ENCODE measurements at places on chromosomes 4 and X.

DNA sequence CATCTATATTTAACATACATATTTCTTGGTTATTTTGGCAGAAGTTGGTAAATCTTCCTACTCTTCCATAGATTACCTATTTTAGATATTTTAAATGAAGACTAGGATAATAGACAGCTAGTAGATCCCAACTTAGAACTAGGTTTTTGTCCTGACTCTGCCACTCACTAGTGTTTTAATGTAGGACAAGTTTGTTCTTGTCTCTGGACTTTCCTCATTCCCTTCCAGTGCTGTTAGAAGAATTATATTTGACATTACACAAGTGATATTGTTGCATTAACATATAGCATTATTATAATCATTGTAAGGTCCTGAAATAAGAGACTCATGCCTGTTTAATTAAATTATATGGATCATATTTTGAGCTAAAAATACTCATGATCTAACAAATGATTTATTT, 24.1 kb upstream of the ALB start:
- DNase-seq = no peak

- DNase-seq = no peak
Observed at GRCh38 chr4:28004520-28004919, 1143.9 kb downstream of the STIM2 start.

DNA sequence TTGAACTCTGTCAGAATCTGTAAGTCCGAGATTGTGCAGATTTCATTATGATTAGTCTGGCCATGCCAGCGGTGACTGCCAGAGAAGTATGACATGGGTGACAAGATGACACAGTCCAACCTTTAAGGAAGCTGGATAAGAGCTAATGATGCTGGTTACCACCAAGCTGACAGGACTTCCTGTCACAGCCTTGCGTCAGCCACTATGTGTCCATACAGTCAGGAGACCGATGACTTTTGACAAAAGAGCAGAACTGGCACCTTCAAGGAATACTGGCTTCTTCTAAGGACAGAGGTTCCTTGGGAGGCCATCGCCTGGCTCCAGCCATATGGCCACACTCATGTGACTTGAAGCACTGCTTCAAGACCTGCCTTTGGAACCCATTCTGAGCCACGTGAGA, 67.2 kb upstream of the TFDP3 start:
- DNase-seq = no peak

- no peak for DNase-seq
Observed at GRCh38 chr4:121555315-121556107, 141.3 kb downstream of the ANXA5 start.

DNA sequence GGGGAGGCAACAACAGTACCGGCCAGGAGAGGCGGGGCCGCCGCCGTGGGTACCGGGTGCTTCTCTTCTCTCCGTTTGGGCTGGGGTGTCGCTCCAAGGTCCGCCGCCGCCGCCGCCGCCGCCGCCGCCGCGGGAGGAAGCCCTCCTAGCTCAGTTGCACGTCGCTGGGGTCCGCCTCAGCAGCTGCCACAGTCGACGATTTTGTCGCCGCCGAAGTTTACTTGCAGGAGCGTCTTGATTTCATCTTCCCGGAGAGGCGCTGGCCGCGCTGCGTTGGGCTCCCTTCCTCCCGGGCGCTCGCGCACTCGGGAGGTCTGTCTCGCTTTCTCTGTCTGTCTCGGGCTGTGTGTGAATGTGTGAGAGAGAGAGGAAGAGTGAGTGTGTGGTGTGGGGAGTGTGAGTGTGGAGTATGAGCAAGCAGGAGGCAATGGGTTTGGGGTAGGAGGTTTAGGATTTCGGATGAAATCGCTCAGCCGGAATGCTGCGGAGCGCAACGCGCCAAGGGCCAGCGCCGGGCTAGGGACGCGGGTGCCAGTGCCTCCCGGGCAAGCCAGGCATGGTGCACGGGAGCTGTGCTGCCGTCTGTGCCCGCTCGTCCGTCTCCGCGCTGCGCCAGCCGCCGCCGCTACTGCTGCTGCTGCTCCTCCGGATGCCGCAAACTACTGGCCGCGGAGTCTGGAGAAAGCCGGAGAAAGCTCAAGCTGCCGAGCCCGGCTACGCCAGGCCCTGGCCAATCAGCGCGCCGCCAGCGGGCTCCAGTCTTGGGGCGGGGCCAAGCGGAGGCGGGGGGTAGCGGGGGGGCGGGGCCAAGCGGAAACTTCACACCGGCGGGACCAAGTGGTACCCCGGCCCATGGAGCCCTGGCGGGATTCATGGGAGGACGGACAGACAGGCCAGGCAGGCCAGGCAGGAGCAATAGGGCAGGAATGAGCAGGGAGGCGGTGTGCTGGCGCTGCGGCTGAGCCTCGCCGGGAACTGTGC, at the start of gene PCDH19:
Gene PCDH19 (minus strand): TSS at position 664 of the 981 bp plus-strand sequence. CDS start 1,676 bp downstream, outside the sequence.
- DNase-seq = no peak
